Activated naive CD8-positive, alpha-beta T cell treated with anti-CD3 and anti-CD28 coated beads, Interleukin-2, amount 50 U/mL, for 16 hours (primary cell): ENCODE measurements at places on chromosomes 1 and 21.

GRCh38 chr1:207858806-207859205 is 52.1 kb downstream of the CD34 start:
- DNase-seq = no peak

- DNase-seq = no peak
Observed at GRCh38 chr1:8202182-8202905, 115.6 kb upstream of the SLC45A1 start.

DNA sequence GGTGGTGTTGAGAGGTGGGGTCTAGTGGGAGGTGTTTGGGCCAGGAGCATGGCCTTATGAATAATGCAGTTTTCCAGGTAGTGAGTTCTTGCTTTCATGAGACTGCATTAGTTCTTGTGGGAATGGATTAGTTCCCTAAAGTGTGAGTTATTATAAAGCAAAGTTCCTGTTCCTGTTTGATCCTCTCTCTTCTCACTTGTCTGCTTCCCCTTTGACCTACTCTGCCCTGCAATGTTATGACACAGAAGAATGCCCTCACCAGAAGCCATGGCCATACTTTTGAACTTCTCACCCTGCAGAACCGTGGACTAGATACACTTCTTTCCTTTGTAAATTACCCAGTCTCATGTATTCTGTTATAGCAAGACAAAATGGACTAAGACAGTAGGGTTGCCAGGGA is 53.6 kb downstream of the MAP3K7CL start:
- DNase-seq = no peak

DNA sequence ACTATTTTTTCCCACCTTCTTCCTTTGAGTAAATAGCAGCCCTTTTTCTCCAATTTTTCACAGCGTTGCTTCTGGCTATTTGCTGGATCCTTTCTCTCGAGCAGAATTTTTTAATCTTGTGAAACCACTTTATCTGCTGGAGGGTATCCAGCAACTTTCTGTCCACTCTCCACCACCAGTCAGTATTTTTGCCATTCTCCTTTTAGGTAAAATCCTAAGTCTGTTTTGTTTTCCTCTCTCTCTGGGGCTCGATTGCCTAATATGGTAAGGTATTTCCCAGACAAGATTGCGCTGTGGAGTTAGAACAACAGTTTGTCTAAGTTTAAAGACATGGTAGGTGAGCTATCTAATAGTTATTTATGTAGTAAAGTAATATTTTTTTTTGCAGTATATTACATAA is 156.9 kb downstream of the PPP1R12B start:
- DNase-seq = no peak

- no peak for DNase-seq
Observed at GRCh38 chr1:237004116-237004515, at the start of gene MT1HL1. TSS of gene MT1HL1 (minus strand) at chr1:237004441. CDS start at chr1:237004372, 69 bp downstream.

DNA sequence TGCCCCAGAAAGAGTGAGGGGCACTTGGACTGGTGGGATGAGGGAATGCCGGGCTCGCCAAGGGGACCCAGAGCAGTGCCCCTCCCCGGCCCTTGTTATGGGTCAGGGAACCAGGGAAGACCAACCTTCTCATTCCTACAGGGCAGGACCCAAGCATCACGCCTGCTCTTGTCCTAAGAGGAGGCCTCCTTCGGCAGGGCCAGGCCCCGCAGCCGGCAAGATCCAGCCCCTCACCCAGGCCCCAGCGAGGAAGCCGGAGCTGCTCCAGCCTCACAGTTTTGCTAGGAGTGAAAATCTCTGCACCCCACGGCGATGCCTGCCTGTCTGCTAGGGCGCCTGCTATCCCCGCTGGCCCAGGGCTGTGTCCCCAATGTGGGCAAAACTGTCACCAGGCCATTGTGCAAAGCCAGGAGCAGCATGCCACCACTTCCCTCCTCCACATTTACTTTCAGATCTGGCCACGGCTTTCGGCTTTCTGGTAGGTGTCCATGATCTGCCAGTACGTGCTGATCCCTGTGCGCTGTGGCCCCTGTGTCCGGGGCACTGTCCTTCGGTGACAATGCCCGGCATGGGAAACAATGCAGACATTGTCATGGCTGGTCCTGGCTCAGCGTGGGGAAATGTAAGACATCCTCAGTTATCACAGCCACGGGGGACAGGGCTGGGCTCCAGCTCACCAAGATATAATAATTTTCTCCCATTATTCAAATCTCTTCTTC is 9.6 kb downstream of the ACTRT2 start:
- DNase-seq = no peak
